Activated CD4-positive, alpha-beta T cell treated with anti-CD3 and anti-CD28 coated beads for 36 hours (primary cell): ENCODE measurements at places on chromosomes 2 and 18. TPM values are rescaled to one million over a fixed set of nuclear protein-coding genes. Genes with fewer than 3 reads are reported as not detected.

UGT1A7 gene
- total RNA-seq: not detected

- H3K27me3 ChIP-seq: peaks cover 2% of the 10 kb centered on the region
- peaks cover 2% of the 10 kb centered on the region for H3K4me1 ChIP-seq
- no peak overlapping the region for H3K4me3 ChIP-seq
- no peak overlapping the region for H3K27ac ChIP-seq
These were observed 465.1 kb downstream of the LPIN1 start for GRCh38 chr2:12211326-12212175.

DNA sequence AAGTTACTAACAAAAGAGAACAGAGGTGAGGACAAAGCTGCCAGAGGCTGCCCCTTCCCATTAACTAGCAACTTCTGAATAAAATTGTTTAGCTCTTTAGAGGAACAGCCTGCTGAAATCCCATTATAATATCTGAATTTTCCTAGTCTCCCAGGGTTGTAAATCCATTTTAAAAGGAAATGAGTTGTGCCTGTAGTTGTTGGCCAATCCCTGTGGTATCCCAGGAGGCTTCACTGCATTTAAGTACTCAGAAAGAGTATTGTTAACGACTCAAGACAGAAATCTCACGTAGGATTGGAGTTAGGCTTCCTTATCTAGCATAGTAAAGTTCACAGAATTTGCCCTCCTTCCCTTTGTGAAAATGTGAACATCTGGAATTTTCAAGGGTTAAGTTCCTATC lies 8.9 kb downstream of the LAPTM4A start:
- H3K4me3 ChIP-seq: no peak overlapping the region
- no peak for DNase-seq
- peaks cover 10% of the 10 kb centered on the region for H3K4me1 ChIP-seq
- no peak overlapping the region for H3K27ac ChIP-seq
- no peaks in the 10 kb centered on the region for H3K27me3 ChIP-seq
- H3K36me3 ChIP-seq: peaks cover 18% of the 10 kb centered on the region

RIT2 gene
- not detected for total RNA-seq

- H3K36me3 ChIP-seq: peaks cover 1% of the 10 kb centered on the region
- no peak for DNase-seq
- no peaks in the 10 kb centered on the region for H3K4me1 ChIP-seq
- H3K4me3 ChIP-seq: no peak overlapping the region
- H3K27me3 ChIP-seq: no peaks in the 10 kb centered on the region
These were observed 76.4 kb downstream of the KANSL1L start for GRCh38 chr2:210094787-210095186.

DNA sequence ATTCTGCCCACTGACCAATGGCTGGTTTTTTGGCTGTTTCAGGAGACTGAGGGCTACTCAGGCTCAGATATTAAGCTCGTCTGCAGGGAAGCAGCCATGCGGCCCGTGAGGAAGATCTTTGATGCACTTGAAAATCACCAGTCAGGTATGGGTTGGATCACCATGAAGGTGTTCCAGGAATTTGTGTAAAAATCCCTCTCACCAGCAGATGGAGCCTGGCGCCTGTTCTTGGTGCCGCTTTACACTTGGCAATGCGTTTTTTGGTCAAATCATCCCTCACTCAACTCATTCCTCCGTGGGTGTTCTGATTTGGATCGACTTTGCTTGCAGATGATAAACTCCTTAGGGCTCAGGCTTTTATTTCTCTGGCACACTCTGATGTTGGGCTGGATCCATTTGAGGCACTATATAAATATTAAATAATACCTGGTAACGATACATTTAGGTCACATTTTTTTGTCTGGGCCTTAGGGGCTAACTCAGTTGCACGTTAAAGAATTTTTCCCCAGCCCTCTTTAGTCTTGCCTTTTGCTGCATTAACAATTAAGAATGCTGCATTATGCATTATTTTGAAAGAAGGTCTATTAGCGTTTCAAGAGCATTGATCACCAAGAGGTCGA lies 50.0 kb downstream of the HDHD2 start:
- no peaks in the 10 kb centered on the region for H3K27me3 ChIP-seq
- DNase-seq: peak; percentile 78
- no peak overlapping the region for H3K27ac ChIP-seq
- H3K36me3 ChIP-seq: peaks cover 3% of the 10 kb centered on the region
- no peaks in the 10 kb centered on the region for H3K4me1 ChIP-seq
- no peak overlapping the region for H3K4me3 ChIP-seq

DNA sequence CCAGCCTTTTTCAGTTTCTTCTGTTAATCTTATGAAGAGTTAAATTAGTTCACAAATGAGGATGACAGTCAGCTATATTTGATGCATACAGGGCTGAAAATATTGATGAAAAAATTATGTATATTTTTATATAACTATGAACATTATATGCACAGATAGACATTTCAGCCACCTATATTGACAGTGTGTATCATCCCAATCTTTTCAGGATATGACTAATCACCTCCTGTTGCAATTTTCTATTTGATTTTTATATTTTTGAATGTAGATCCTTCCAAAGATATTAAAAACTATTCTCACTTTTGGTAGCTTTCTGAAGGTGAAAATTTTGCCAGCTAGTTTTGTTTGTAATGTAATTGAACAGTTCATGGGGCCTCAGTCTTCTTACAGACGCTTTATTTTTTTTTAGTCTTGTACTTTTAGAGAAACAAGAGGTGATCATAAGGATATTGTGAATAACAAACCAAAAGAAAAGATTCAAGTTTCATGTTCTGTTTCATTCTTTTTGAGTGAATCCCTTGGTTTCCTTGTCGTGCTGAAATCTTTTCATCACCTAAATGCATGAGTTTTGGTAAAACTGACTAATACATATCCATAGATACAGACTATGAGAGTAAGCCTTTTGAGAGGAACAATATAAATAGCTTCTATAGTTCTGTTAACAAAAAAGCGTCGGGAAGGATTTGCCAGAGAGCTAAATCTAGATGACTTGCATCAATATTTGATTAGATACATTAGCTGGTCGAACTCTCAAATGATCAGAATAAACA lies 123.1 kb downstream of the ARHGAP15 start:
- peak overlapping the region; percentile 49 for H3K4me3 ChIP-seq
- peaks cover 17% of the 10 kb centered on the region for H3K36me3 ChIP-seq

MEX3C gene
- total RNA-seq: 46.7 TPM

- H3K27me3 ChIP-seq: peaks cover 42% of the 10 kb centered on the region
- DNase-seq: no peak
- H3K36me3 ChIP-seq: no peaks in the 10 kb centered on the region
- no peak overlapping the region for H3K4me3 ChIP-seq
These were observed 25.8 kb downstream of the PLB1 start for GRCh38 chr2:28521663-28522062.

- no peak overlapping the region for H3K27ac ChIP-seq
- H3K4me1 ChIP-seq: no peaks in the 10 kb centered on the region
- no peak for DNase-seq
- no peaks in the 10 kb centered on the region for H3K36me3 ChIP-seq
- peaks cover 7% of the 10 kb centered on the region for H3K27me3 ChIP-seq
These were observed 14.7 kb downstream of the CDK15 start for GRCh38 chr2:201821080-201821479.

KLHL41 gene
- not detected for total RNA-seq

DNA sequence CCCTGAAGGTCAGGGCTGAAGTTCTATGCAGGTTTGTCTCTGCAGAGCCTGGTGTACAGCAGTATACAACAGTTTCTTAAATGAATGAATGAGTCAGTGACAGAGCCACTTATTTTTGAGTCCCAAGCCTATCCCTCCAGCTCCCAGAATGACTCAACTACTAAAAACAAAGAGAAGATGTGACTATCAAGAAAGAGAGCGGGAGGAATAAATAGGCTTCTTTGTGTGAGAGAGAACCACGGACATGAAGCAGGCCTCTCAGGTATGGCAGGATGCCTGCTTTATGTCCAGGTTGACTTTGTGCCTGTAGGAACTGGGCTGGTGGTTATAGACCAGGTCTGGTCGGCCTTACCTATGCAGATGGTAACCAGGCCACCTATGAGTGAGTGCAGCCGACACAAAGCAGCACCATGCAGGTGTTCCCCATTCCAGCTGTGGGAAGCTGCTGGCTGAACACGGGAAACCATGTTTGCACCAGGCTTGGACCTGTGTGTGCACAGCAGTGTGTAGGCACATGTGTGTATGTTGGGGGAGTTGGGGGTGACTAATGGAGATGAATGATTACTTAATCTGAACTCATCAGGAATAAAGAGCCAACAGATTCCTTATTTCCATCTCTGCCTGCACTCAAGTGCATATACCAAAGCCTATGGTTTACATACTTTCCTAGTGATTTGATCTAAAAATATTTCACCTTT lies 171.0 kb downstream of the OSR1 start:
- no peaks in the 10 kb centered on the region for H3K36me3 ChIP-seq
- H3K27me3 ChIP-seq: no peaks in the 10 kb centered on the region
- no peak overlapping the region for H3K4me3 ChIP-seq
- DNase-seq: no peak
- no peak overlapping the region for H3K27ac ChIP-seq

ACVR1C gene
- 1.7 TPM for total RNA-seq

DNA sequence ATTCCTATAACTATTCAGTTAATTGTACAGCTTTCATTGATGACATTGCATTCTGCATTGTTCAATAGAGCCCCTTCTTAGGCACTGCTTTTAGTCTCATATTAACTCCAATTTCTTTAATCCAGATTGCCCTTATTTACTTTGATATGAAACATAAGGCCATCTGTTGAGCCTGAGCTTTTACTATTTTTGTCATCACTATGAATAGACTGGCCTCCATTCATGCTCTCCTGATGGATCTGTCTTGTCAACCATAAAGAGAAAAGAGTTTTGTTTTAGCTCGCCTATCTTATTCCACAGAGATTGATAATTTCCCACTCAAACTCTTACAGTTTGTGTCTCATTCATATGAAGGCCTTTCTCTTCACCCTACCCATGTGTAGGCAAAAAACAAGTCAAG lies 159.2 kb upstream of the DTNA start:
- no peaks in the 10 kb centered on the region for H3K36me3 ChIP-seq
- no peaks in the 10 kb centered on the region for H3K4me1 ChIP-seq
- DNase-seq: no peak
- no peak overlapping the region for H3K4me3 ChIP-seq

DNAH7 gene
- total RNA-seq: not detected

- DNase-seq: no peak
- H3K27me3 ChIP-seq: no peaks in the 10 kb centered on the region
- H3K36me3 ChIP-seq: peaks cover 41% of the 10 kb centered on the region
- H3K27ac ChIP-seq: no peak overlapping the region
These were observed 16.7 kb downstream of the MAP3K2 start for GRCh38 chr2:127371037-127371436.
